NCI-H2029 (cell line): ENCODE measurements at places on chromosomes 2 and 18.
A peak's percentile ranks its signal among the peaks of the same experiment; 100 is the strongest.

DNA sequence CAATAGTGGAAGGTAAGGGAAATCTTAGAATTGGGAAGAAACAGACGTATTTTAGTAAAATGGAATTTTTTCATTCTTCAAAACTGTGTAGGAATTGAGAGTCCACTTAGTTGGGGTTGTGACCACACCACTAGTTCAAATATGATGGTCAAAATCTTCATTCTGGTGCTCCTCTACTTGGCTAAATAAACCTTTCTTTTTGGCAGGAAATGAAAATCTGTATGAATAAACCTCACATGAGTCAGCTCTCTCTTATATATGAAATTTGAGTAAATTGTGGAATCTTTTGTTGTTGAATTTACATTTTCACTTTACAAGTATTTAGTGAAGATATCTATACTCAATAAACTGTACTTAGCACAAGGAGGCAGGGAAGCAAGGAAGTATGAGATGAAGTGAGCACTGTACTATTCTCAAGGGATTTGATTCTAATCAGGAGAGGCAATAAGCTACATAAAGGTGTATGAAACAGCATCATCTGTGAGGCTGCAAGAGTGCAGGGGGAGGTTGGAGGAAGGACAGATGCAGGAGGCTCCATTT is 20.5 kb downstream of the IL18R1 start:
- no peak for DNase-seq

DNA sequence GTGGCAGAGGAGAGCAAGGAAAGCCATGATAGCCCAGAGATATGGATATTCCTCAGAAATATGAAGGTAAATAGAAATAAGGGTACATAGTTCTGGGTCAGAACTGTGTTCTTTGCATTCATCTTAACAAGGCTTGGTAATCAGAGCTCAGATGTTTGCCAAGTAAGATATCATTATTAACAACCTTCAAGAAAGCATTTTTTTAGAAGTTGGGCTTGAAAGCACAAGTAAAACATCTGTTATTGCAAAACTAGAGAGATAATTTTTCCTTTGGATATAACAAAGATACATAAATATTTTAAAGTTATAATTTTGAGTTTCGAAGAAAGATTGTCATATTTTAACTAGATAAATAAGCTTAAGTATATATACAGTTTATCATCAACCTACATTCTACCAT is 171.4 kb downstream of the ZNF804A start:
- DNase-seq: no peak

- DNase-seq: peak; percentile 13
Observed at GRCh38 chr2:49044350-49045079, 109.8 kb downstream of the FSHR start.

DNA sequence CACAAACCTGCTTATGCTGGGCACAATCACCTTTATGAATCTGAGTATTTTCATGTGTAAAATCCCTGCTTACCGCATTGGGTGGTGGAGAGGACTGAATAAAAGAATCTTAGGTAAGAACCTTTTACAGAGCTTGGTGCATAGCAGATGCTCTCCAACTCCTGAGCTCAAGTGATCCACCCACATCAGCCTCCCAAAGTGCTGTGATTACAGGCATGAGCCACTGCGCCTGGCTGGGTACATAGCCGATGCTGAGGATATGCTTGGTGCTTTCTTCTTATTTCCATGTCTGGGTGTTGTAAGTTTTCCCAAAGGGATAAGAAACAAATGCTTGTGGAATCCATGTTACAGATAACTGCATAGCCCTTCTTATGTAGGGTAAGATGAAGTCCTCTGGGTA is 244.3 kb upstream of the PXDN start:
- no peak for DNase-seq

- no peak for DNase-seq
Observed at GRCh38 chr18:74497324-74497676, 1.1 kb downstream of the CNDP2 start.

- DNase-seq: no peak
Observed at GRCh38 chr2:239239607-239240413, 161.0 kb downstream of the HDAC4 start.

GRCh38 chr2:200308546-200309295 is 2.2 kb downstream of the SPATS2L start:
- DNase-seq: no peak

GRCh38 chr2:2621855-2622254 is 290.8 kb upstream of the MYT1L start:
- no peak for DNase-seq

- no peak for DNase-seq
Observed at GRCh38 chr2:240510513-240511210, 47.1 kb downstream of the ANKMY1 start.

- DNase-seq: no peak
Observed at GRCh38 chr18:48066225-48066652, 135.8 kb upstream of the SMAD2 start.

DNA sequence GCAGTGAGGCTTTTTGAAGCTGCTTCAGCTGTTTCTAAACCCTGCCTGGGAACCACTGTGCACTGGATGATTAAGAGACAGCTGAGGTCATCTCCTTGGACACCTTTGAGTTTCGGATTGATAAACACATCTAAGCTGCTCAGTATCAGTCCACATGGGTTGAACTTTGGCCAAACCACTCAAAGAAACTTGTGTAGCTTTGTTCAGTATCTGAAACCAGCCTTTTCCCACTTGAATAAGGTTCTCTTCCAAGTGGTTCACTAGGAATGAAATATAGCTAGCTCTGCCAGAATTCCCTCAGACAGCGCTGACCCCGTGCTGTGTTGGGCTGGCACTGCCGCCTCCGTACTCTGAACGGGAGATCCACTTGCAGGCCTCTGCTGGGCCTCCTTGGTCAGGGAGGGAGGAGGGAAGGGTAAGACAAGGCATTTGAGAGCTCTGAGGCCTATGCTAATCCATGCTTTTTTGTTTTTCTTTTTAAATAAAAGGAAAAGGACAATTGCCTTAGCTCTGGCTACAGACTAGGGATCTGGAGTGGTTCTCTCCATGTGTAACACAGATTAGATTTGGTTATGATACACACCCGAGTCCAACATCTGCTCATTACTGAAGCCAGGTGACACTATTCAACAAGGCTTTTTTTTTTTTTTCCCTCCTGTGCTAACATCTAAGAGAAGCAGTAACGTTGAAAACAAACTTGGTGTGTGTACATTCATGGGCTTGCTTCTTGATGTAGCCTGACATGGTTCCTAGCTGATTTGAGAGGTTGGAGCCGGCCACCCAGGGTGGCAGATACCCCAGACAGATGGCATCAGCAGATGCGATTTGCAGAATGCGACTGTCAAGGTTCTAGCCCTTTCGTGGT is 67.7 kb downstream of the NCK2 start:
- peak; percentile 34 for DNase-seq

- DNase-seq: no peak
Observed at GRCh38 chr18:67733088-67733487, 216.6 kb upstream of the DSEL start.

- no peak for DNase-seq
Observed at GRCh38 chr2:191678437-191679100, 633 bp downstream of the NABP1 start.

- DNase-seq: no peak
Observed at GRCh38 chr2:48728840-48729239, 26.7 kb downstream of the LHCGR start.

- DNase-seq: no peak
Observed at GRCh38 chr2:165857876-165858275, 63.8 kb upstream of the GALNT3 start.

GRCh38 chr2:160315337-160315736 is 115.3 kb upstream of the ITGB6 start:
- no peak for DNase-seq

DNA sequence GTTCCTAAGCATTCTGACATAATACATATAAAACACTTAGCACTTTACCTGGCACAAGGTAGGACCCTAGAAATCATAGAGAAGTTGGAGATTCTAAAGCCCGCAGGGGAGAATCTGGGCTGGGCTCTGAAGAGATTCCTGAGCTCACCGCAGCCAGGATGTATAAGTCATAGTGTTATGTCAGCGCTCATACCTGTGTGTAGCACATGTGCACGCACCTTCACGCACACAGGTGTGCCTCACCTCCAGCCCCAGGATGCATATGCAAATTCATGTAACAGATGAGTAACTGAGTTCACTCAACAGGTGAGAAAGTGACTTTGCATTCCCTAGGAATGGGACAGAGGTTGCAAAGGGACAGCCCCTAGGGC is 7.9 kb upstream of the SDC1 start:
- DNase-seq: no peak

GRCh38 chr2:46849721-46850556 is 65.7 kb downstream of the MCFD2 start:
- no peak for DNase-seq

GRCh38 chr2:33518929-33519328 is 42.5 kb downstream of the RASGRP3 start:
- DNase-seq: no peak

DNA sequence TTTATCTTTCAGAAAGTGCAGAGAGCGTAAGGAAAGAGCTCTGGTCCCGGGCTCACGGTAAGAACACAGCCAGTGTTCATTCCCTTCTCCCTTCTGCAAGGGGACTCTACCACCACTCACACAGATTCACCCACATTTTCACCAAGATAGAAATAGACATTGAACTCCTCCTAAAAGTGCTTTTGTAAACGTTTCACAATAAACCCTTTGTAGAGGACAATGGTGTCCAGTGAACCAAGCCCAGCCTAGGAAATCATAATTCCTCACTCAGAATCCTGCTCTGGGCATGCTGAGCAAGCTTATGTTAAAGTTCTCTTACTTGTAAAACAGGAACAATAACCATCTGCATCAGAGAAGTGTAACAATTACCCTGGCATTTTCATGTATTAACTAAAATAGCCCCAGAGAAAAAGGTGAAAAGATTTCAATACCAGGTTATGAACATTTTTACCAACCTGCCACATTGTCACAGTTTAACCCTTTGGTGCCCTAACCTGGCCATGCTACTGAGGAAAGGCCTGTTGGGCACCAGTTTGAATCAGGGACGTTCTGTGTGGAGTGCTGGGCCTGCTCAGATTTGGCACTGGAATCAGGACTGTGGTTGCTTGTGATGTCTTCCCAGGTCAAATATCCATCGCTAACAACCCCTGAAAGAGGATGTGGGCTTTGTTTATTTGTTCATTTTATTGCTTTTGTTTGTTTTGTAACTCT is 22.5 kb upstream of the NDUFV2 start:
- no peak for DNase-seq

- DNase-seq: no peak
Observed at GRCh38 chr2:202780514-202781021, 91.0 kb downstream of the ICA1L start.
